ENCODE measurements at places on chromosomes 2 and 18. TPM values are rescaled to one million over a fixed set of nuclear protein-coding genes. Genes with fewer than 3 reads are reported as not detected.

GRCh38 chr18:63981719-63982118 is 11.8 kb downstream of the SERPINB8 start:
- no peaks in the 10 kb centered on the region for H3K27me3 ChIP-seq
- no peak overlapping the region for H3K27ac ChIP-seq
- no peak for DNase-seq
- H3K4me3 ChIP-seq: no peak overlapping the region

- H3K4me3 ChIP-seq: no peak overlapping the region
- H3K36me3 ChIP-seq: no peaks in the 10 kb centered on the region
- no peaks in the 10 kb centered on the region for H3K27me3 ChIP-seq
- no peak for DNase-seq
- no peaks in the 10 kb centered on the region for H3K4me1 ChIP-seq
Measured at GRCh38 chr18:72903033-72903432, 35.2 kb upstream of the NETO1 start.

- H3K4me3 ChIP-seq: no peak overlapping the region
- no peak for DNase-seq
- H3K27ac ChIP-seq: no peak overlapping the region
- no peaks in the 10 kb centered on the region for H3K4me1 ChIP-seq
- H3K36me3 ChIP-seq: no peaks in the 10 kb centered on the region
- no peaks in the 10 kb centered on the region for H3K27me3 ChIP-seq
Measured at GRCh38 chr2:50402654-50402960, 629.3 kb downstream of the NRXN1 start.

- no peaks in the 10 kb centered on the region for H3K27me3 ChIP-seq
- no peak overlapping the region for H3K27ac ChIP-seq
- H3K4me1 ChIP-seq: no peaks in the 10 kb centered on the region
- no peaks in the 10 kb centered on the region for H3K36me3 ChIP-seq
- no peak for DNase-seq
Measured at GRCh38 chr18:10791169-10791831, 265.5 kb downstream of the NAPG start.

- H3K36me3 ChIP-seq: no peaks in the 10 kb centered on the region
- H3K27me3 ChIP-seq: no peaks in the 10 kb centered on the region
- peaks cover 4% of the 10 kb centered on the region for H3K4me1 ChIP-seq
- no peak overlapping the region for H3K27ac ChIP-seq
- no peak for DNase-seq
Measured at GRCh38 chr2:161992531-161992930, 81.5 kb downstream of the DPP4 start.

GRCh38 chr2:226362980-226363379 is 436.6 kb downstream of the IRS1 start:
- no peak for DNase-seq
- no peaks in the 10 kb centered on the region for H3K27me3 ChIP-seq
- H3K36me3 ChIP-seq: no peaks in the 10 kb centered on the region
- no peak overlapping the region for H3K4me3 ChIP-seq
- H3K4me1 ChIP-seq: no peaks in the 10 kb centered on the region

- no peak overlapping the region for H3K4me3 ChIP-seq
- no peak for DNase-seq
- no peaks in the 10 kb centered on the region for H3K36me3 ChIP-seq
- H3K4me1 ChIP-seq: peaks cover 17% of the 10 kb centered on the region
- H3K27ac ChIP-seq: no peak overlapping the region
Measured at GRCh38 chr18:61993831-61994230, 101.0 kb upstream of the RNF152 start.

Gene FLACC1
- 0.74 TPM for total RNA-seq

Gene CD8B2
- total RNA-seq: 0.74 TPM

Gene ZC3H6
- total RNA-seq: 12.0 TPM

Data from vagina (tissue), 2 donors.